COLO829 (cell line): ENCODE measurements at places on chromosomes 1 and 21.

- no peak for DNase-seq
These were observed 595 bp upstream of the ZNHIT6 start for GRCh38 chr1:85708829-85709227.

GRCh38 chr1:229204921-229205777 is 65.8 kb upstream of the RAB4A start:
- DNase-seq, result no peak

DNA sequence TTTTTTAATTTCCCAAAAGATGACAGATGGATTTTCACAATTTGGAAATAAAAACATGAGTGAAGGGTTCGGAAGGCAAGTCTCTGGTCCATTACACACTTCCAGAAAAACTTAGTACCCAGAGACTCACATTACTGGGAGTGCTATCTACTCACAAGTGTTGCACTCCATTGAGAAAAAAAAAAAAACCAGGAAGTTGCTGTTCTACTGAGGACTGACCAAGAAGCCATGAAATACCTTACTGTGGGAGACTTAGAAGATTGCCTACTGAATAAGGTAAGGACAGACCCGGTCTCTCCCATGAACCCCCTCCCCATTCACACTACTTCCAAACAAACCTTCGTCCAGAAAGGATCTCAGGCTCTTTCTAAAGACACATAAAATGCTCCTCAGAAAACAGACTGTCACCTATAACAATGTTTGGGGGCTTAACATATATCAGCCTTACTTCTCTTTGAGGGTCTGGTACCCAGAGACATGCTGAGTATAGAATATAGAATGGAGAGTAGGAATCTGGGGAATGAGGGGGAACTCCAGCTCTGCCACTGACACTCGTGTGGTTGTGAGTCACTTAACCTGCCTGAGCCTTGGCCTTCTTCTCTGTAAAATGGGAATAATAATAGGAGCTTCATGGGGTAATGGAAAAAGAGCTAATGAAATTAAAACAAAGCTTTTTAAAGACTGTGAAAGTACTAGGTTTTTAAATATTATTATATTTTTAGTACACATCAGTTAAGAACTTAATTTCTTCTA is 1.4 kb downstream of the MAB21L3 start:
- DNase-seq, result no peak

GRCh38 chr1:32681509-32681908 is 21.1 kb downstream of the SYNC start:
- DNase-seq, result no peak

DNA sequence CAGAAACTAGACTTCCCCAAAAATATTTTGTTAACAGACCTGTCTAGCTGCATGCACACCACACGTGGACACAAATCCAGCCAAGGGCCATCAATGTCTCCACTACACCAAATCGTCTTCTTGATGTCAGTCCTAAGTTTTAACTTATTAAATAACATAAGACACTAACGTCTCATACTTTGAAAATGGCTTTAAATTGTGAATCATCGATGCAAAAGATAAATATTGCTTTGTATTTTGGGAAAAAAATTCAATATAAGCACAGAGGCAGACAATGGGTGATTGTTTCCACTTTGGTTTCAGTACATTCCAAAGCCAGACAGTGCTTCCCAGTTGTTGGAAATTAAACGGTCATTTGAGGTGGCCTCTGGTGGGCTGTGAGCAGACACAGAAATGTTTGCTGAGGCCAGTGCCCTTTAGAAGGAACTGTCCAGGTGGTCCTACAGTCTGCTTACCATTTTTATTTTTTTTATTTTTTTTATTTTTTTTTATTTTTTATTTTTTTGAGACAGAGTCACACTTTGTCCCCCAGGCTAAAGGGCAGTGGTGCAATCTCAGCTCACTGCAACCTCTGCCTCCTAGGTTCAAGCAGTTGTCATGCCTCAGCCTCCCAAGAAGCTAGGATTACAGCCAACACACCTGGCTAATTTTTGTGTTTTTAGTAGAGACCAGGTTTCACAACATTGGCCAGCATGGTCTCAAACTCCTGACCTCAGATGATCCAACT is 1.8 kb upstream of the KIAA2013 start:
- DNase-seq, result peak; percentile 91
